K562 (cell line): ENCODE measurements at places on chromosomes 5 and 9. TPM values are rescaled to one million over a fixed set of nuclear protein-coding genes. Genes with fewer than 3 reads are reported as not detected.

PAEP gene
- 0.51 and 0.69 TPM in 2 replicates for total RNA-seq

GRCh38 chr9:113343732-113344231 lies 3.7 kb upstream of the WDR31 start:
- DNase-seq, result no peak
- no peaks in the 10 kb centered on the region for H3K27me3 ChIP-seq
- no peaks in the 10 kb centered on the region for H3K36me3 ChIP-seq
- peak overlapping the region; percentile 77; the same call in 1 of the 3 replicates for H3K27ac ChIP-seq

- H3K27ac ChIP-seq, result no peak overlapping the region
- H3K27me3 ChIP-seq, result no peaks in the 10 kb centered on the region
- H3K4me1 ChIP-seq, result no peaks in the 10 kb centered on the region
These were observed 463.1 kb upstream of the CDH10 start for GRCh38 chr5:25107853-25108252.

DNA sequence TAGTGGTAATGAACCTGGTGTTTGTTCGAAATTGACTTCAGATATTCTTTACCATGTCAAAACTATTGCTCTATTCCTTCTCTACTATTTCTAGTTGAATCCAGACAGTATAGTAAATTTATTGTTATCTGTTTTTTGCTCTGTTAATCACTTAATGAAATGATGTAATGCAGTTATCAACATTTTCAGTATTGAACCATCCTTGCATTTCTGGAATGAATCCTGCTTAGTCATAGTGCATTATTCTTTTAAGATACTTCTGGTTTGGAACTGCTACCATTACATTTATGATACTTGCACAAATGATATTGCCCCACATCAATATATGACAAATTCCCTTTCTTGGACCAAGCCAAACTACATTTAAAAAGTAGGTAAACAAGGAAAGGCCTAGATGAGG lies 554.0 kb upstream of the KLF4 start:
- no peaks in the 10 kb centered on the region for H3K27me3 ChIP-seq
- DNase-seq, result no peak
- no peak overlapping the region for H3K27ac ChIP-seq
- H3K36me3 ChIP-seq, result no peaks in the 10 kb centered on the region

BAAT gene
- 0.27 and 0.36 TPM in 2 replicates for total RNA-seq

DNA sequence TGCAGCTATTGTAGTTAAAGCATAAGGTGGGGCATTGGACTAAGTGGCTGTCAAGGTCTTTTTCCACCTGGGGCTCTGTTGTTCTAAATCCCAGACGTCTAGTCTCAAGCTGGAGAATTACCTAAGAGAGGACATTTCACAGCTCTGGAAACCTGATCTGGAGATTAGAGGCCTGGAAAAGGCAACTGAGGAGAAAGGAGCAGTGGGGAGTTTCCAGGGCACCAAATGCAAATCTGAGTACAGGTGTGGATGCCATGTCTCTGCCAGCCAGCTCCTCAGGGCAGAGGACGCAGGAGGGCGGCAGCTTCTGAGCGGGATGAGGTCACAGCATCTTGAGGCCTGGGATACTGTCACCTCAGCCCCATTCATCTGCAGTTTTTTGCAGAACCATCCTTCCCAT lies 65.2 kb downstream of the PPARGC1B start:
- no peak overlapping the region for H3K27ac ChIP-seq
- H3K4me1 ChIP-seq, result peaks cover 13% of the 10 kb centered on the region; the same call in 1 of the 2 replicates
- no peak overlapping the region for H3K4me3 ChIP-seq
- no peaks in the 10 kb centered on the region for H3K27me3 ChIP-seq
- peaks cover 13% of the 10 kb centered on the region; the same call in 2 of the 3 replicates for H3K36me3 ChIP-seq
- DNase-seq, result no peak

GRCh38 chr5:6504677-6505415 lies 56.2 kb downstream of the UBE2QL1 start:
- no peak overlapping the region for H3K27ac ChIP-seq
- H3K36me3 ChIP-seq, result no peaks in the 10 kb centered on the region
- no peak for DNase-seq
- no peak overlapping the region for H3K4me3 ChIP-seq
- H3K27me3 ChIP-seq, result peaks cover 56% of the 10 kb centered on the region

- peaks cover 18% of the 10 kb centered on the region for H3K4me1 ChIP-seq
- H3K27ac ChIP-seq, result no peak overlapping the region
- no peaks in the 10 kb centered on the region for H3K27me3 ChIP-seq
These were observed 1.9 kb downstream of the DAP start for GRCh38 chr5:10759111-10759510.

DNA sequence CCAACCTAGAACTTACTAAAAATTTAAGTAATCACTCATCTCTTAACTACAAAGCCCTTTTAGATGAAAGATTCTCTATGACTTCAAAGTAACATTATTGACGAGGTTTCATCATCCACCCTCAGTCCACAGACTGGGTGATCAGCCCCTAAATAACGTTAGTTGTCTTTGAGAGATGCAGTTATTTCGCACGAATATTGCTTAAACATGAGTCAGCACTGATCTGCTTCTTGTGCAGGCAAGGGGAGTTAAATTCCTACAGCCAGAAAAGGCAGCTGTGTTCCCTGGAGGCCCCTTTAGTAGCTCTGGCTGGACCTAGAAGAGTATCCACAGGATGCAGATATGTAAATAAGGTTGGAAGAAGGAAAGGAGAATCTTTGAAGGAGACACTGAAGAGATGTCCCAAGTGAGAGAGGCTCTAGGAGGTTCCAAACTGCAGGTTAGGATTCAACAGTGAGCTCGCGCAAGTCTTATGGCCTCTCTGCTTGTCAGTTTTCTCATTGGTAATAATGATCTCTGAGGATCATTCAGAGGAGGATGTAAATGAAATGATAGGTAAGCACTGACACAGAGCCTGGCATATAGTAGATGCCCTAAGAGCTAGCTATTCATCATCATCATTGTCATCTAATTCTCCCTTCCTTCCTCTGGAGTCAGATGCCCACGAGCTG lies 122.2 kb upstream of the MAN2A1 start:
- H3K27ac ChIP-seq, result no peak overlapping the region
- no peak overlapping the region for H3K4me3 ChIP-seq
- H3K4me1 ChIP-seq, result peaks cover 29% of the 10 kb centered on the region

PLAC8L1 gene
- total RNA-seq, result 0.27 TPM in 1 of 2 replicates, not detected in the other

LCN12 gene
- total RNA-seq, result not detected in 2 replicates

- no peak overlapping the region for H3K4me3 ChIP-seq
- no peak overlapping the region for H3K27ac ChIP-seq
- no peaks in the 10 kb centered on the region for H3K4me1 ChIP-seq
- H3K36me3 ChIP-seq, result no peaks in the 10 kb centered on the region
- no peak for DNase-seq
These were observed 23.4 kb downstream of the CETN3 start for GRCh38 chr5:90386099-90386710.

ACOT12 gene
- total RNA-seq, result not detected in 2 replicates

DNA sequence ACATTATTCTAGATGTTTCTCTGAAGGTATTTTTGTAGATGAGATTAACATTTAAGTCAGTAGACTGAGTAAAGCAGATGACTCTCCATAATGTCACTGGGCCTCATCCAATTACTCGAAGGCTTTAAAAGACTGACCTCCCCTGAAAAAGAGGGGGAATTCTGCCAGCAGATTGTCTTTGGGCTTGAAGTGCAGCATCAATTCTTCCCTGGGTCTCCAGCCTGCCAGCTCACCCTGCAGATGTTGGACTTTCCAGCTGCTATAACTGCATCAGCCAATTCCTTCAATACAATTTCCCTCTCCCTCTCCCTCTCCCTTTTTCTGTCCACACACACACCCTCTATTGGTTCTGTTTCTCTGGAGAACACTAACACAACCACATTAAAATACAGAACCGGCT lies 472.8 kb downstream of the SPOCK1 start:
- no peaks in the 10 kb centered on the region for H3K36me3 ChIP-seq
- no peak overlapping the region for H3K4me3 ChIP-seq
- H3K4me1 ChIP-seq, result no peaks in the 10 kb centered on the region
- no peak for DNase-seq
- H3K27me3 ChIP-seq, result no peaks in the 10 kb centered on the region
- no peak overlapping the region for H3K27ac ChIP-seq

GRCh38 chr9:69178583-69179011 lies 4.5 kb downstream of the TJP2 start:
- H3K27me3 ChIP-seq, result no peaks in the 10 kb centered on the region
- no peak overlapping the region for H3K27ac ChIP-seq
- H3K4me3 ChIP-seq, result no peak overlapping the region
- H3K36me3 ChIP-seq, result 0 out of 3 replicates have a peak, but pooled peaks cover 2% of the 10 kb centered on the region

- no peak for DNase-seq
- H3K36me3 ChIP-seq, result no peaks in the 10 kb centered on the region
- H3K4me1 ChIP-seq, result no peaks in the 10 kb centered on the region
- no peaks in the 10 kb centered on the region for H3K27me3 ChIP-seq
- no peak overlapping the region for H3K4me3 ChIP-seq
- H3K27ac ChIP-seq, result no peak overlapping the region
These were observed 296.6 kb upstream of the MPDZ start for GRCh38 chr9:13576101-13576500.

GRCh38 chr9:111648066-111648465 lies 13.3 kb upstream of the GNG10 start:
- H3K36me3 ChIP-seq, result peaks cover 71% of the 10 kb centered on the region
- no peak overlapping the region for H3K4me3 ChIP-seq
- no peaks in the 10 kb centered on the region for H3K27me3 ChIP-seq
- DNase-seq, result no peak

GRCh38 chr9:370086-370485 lies 155.4 kb downstream of the DOCK8 start:
- no peak overlapping the region for H3K27ac ChIP-seq
- H3K4me1 ChIP-seq, result no peaks in the 10 kb centered on the region; the same call in 2 of the 3 replicates
- H3K4me3 ChIP-seq, result no peak overlapping the region

SLC36A2 gene
- not detected in 2 replicates for total RNA-seq

- no peaks in the 10 kb centered on the region for H3K27me3 ChIP-seq
- peaks cover 15% of the 10 kb centered on the region for H3K36me3 ChIP-seq
- H3K27ac ChIP-seq, result no peak overlapping the region
- H3K4me1 ChIP-seq, result peaks cover 11% of the 10 kb centered on the region; the same call in 2 of the 3 replicates
These were observed 1.1 kb downstream of the ERCC6L2 start for GRCh38 chr9:95876595-95876994.

TMEM215 gene
- total RNA-seq, result not detected in 2 replicates

DNA sequence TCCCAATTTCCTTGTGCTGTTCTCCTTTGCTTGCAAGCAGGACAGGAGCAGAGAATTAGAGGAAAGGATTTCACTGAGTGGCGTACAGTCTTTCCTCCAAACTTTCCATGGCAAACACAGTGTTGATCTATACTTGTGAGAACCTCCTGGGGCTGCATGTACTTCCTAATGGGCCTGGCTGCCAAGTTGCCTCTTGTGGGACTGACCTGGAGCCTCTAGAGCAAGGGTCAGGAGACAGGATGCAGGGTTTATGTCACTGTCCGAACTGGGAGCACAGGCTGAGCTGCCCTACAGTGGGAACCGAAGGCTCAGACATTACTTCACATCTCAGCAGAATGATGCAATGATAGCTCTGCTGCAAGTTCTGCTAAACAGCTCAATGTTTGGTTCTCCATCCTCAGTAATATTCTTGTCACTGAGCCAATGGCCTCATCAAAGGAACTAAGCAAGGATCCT lies 102.3 kb downstream of the ENC1 start:
- H3K4me3 ChIP-seq, result no peak overlapping the region
- no peak overlapping the region for H3K27ac ChIP-seq
- H3K27me3 ChIP-seq, result no peaks in the 10 kb centered on the region; the same call in 2 of the 3 replicates

HINT1 gene
- 296 and 326 TPM in 2 replicates for total RNA-seq

- no peaks in the 10 kb centered on the region for H3K4me1 ChIP-seq
- H3K36me3 ChIP-seq, result no peaks in the 10 kb centered on the region
- no peak overlapping the region for H3K4me3 ChIP-seq
- H3K27me3 ChIP-seq, result no peaks in the 10 kb centered on the region; the same call in 2 of the 3 replicates
- no peak for DNase-seq
- no peak overlapping the region for H3K27ac ChIP-seq
These were observed 71.5 kb downstream of the GADD45G start for GRCh38 chr9:89676281-89676680.

DNA sequence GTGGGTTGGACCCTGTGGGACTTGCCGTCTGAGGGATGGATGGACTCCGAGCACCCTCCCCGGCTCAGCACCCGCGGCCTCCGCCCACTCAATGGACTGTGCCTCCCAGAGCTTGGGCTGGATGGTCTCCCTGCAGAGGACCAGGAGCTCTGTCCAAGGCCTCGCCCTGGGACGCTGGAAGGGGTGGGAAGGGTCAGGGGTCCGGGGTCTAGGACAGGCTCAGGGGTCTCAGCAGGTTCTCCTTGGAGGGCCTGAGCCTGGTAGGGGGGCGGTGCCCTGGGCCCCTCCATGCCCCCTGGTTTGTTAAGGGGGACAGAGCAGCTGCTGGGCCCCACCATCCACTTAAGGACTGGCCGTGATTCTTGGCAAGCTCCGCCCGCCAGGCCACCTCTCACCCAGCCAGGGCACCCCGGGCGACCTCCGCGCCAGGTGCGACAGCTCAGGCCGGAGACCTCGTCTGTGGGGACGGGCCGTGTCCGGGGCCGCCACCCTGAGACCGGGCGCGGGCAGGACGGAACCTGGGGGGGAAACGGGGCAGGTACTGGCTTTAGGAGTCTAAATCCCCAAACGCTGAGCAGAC lies 29.2 kb downstream of the EXOC3 start:
- H3K27ac ChIP-seq, result peak overlapping the region; percentile 91
- H3K36me3 ChIP-seq, result peaks cover 21% of the 10 kb centered on the region; the same call in 2 of the 3 replicates
- peaks cover 24% of the 10 kb centered on the region for H3K27me3 ChIP-seq
- H3K4me3 ChIP-seq, result peak overlapping the region; percentile 89

SLC46A2 gene
- total RNA-seq, result 0.07 TPM in 1 of 2 replicates, not detected in the other
